ENCODE measurements at places on chromosomes 3 and 15.

DNA sequence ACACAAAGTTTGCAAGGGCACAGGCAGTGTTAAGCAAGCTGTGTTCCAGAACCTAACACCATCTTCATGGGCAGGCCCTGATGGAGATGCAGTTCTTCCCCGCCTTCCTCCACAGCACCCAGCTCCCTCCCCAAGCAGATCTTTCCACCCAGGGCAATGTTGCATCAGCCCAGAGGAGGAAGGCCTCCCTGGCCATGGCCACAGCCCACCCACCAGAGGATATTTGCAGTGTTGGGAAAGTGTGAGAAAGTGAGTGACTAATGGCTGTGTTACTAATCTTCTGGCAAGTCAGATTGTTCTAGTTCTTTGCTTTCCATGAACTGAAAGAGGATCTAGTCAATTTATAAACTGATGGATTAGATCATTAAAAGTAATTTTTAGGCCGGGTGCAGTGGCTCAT is 42.0 kb upstream of the ATP10A start:
- no peak overlapping the region for H3K4me3 ChIP-seq
- H3K27ac ChIP-seq, result no peak overlapping the region
- H3K27me3 ChIP-seq, result no peaks in the 10 kb centered on the region
- H3K4me1 ChIP-seq, result no peaks in the 10 kb centered on the region

- DNase-seq, result no peak
- H3K4me1 ChIP-seq, result peaks cover 18% of the 10 kb centered on the region
- no peak within 1 kb of the TSS for H3K4me3 ChIP-seq
- H3K27me3 ChIP-seq, result no peaks in the 10 kb centered on the region
- no peaks in the 10 kb centered on the region for H3K36me3 ChIP-seq
- no peak within 1 kb of the TSS for H3K27ac ChIP-seq
Measured at GRCh38 chr15:41893422-41894250, at the start of gene SPTBN5. Gene SPTBN5 (minus strand): TSS chr15:41894053. CDS start chr15:41893497, 556 bp downstream.

GRCh38 chr3:73060302-73060723 is 1.1 kb upstream of the EBLN2 start:
- no peaks in the 10 kb centered on the region for H3K27me3 ChIP-seq
- H3K27ac ChIP-seq, result no peak overlapping the region
- H3K4me3 ChIP-seq, result no peak overlapping the region
- peaks cover 28% of the 10 kb centered on the region for H3K36me3 ChIP-seq
- H3K4me1 ChIP-seq, result no peaks in the 10 kb centered on the region

GRCh38 chr3:100334488-100335351 is at the start of gene NIT2:
Gene NIT2 (plus strand): TSS chr3:100334757. CDS start chr3:100334792, 35 bp downstream.
- H3K4me1 ChIP-seq, result peaks cover 5% of the 10 kb centered on the region
- H3K27me3 ChIP-seq, result peaks cover 20% of the 10 kb centered on the region
- H3K4me3 ChIP-seq, result peak within 1 kb of the TSS; percentile 65
- DNase-seq, result peak; percentile 98
- no peak within 1 kb of the TSS for H3K27ac ChIP-seq

GRCh38 chr3:149442851-149443544 is 31.5 kb upstream of the TM4SF4 start:
- no peak for DNase-seq
- no peak overlapping the region for H3K27ac ChIP-seq
- H3K27me3 ChIP-seq, result no peaks in the 10 kb centered on the region
- no peaks in the 10 kb centered on the region for H3K36me3 ChIP-seq
- H3K4me1 ChIP-seq, result no peaks in the 10 kb centered on the region

GRCh38 chr15:83062768-83063180 is 4.3 kb downstream of the BTBD1 start:
- no peak for DNase-seq
- H3K27me3 ChIP-seq, result no peaks in the 10 kb centered on the region
- H3K4me3 ChIP-seq, result no peak overlapping the region
- H3K36me3 ChIP-seq, result no peaks in the 10 kb centered on the region
- H3K4me1 ChIP-seq, result peaks cover 27% of the 10 kb centered on the region

DNA sequence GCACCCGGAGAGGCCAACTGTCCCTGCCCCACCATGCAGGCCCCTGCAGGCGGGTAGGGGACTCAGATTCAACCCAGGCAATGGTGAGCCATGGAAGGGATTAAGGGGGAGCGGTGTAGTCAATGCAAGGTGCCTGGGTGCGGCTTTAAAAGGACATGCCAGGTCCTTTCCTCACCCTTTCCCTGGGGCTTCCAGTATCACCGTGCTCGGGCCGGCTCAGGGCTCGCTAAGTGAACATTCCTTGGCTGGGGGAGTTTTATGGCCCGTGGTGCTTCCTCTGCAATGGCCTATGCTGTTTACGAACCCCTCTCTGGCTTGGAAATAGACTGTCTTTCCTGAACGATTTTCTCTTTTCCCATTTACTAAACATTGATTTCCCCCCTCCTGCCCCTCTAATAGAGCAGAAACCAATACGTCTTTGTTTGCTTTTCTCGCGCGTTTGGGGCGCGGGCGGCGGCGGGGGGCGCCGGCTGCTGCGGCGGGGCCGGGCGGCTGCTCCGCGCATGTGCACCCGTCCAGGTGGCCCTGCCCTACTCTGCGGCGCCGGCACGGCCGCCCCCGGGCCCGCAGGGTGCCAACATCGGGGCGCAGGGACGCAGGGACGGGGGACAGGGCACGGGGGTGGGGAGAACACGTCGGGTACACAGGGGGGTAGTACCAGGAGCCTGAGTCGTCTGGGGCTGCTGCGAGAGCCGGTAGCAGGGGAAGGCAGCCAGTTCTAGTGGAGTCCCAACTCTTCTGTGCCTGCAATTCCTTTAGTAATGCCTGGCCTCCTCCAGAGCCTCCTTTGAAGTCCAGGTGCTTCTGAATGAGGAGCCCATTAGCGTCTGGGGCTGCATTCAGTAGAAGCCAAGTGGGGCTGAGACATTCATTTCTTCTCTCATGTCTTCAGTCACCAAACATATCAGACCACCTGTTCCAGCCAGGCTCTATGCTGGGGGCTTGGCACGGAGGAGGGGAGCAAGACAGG is 26.9 kb upstream of the CACNA2D2 start:
- H3K27ac ChIP-seq, result no peak overlapping the region
- H3K27me3 ChIP-seq, result peaks cover 20% of the 10 kb centered on the region
- H3K4me3 ChIP-seq, result peak overlapping the region; percentile 29
- H3K4me1 ChIP-seq, result peaks cover 19% of the 10 kb centered on the region

- H3K4me3 ChIP-seq, result no peak overlapping the region
- DNase-seq, result no peak
- H3K27me3 ChIP-seq, result no peaks in the 10 kb centered on the region
- no peaks in the 10 kb centered on the region for H3K36me3 ChIP-seq
Measured at GRCh38 chr3:42683875-42684598, 1.3 kb upstream of the KLHL40 start.
